ENCODE measurements at places on chromosomes 7 and 10.

- no peak for DNase-seq
These were observed 237.5 kb upstream of the TCF7L2 start for GRCh38 chr10:112712536-112712935.

DNA sequence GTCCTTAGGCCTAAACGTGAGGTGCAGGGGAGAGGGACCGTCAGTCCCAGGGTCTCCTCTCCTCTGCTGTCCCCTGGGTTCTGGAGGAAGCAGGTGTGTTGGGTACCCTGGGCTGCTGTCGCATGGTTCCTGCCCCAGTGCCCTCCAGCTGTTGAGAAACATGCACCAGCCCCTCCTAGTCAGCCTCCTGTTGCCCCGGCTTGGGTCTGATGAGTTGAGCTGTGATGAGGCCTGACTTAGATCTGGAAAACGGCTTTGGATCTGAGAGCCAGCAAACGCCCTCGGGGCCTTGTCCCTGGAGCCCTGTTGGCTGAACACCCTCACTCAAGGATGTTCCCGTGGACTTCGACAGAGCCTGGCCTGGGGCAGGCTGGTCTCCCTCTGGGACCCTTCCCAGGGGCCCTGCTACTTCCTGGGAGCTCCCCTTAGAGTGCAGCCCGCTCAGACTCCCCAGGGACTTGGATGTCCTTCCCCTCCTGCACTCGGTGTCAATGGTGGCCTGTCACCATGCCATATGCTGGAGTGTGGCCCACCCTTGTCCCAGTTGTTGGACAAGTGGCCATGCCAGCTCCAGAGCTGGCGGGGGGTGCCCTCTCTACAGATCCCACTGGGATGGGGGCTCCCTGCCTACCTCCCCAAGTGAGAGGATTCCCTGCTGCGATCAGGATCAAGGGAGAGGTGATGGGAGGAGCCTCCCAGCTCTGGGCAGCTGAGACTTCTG, 12.3 kb downstream of the ZNF316 start:
- DNase-seq = no peak

- no peak for DNase-seq
These were observed 43.5 kb downstream of the MCU start for GRCh38 chr10:72735288-72735936.

- no peak for DNase-seq
These were observed 48.6 kb downstream of the MALSU1 start for GRCh38 chr7:23347682-23348180.

DNA sequence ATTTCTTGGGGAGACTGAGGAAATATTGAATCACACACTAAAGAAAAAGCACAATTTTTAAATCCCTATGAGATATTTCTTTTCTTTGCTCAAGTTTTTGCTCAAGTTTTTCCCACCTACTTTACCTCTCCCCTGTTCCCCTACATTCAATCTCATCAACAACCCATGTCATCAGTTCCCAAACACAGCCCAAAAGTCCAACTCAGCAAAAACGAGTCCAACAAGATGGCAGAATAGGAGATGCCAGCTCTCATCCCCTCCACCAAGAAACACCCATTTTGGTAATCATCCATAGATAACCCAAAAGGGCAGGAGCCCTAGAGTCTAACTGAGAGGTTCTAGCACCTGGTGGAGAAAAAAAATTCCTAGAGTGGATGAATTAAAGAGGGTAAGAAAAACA, 152.5 kb upstream of the GHITM start:
- DNase-seq = no peak

GRCh38 chr7:84176716-84177115, 17.9 kb downstream of the SEMA3A start:
- no peak for DNase-seq

DNA sequence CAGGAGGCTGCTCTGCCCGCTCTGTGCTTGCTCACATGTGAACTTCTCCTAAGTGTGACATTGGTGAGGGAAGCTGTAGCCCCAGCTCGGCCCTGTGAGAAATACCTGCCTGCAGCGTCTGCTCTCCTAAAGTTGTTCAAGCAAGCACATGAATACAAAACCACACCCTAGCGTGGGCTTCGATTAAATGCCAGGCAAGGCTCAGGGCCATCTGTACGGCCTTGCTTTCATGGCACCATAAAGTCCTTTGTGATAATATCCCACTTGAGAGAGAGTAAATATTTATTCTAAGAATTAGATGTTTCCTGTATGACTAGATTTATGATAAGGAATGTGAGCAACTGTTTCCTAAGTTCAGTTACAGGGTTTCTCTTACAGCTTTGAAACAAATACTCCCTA, 262.8 kb upstream of the KLF14 start:
- DNase-seq = peak; percentile 2

- no peak for DNase-seq
These were observed 3.2 kb downstream of the INSIG1 start for GRCh38 chr7:155300641-155301452.

GRCh38 chr7:88546808-88547207, 212.7 kb upstream of the ZNF804B start:
- no peak for DNase-seq

- no peak for DNase-seq
These were observed 135.9 kb upstream of the PPP2R2D start for GRCh38 chr10:131764929-131765328.

DNA sequence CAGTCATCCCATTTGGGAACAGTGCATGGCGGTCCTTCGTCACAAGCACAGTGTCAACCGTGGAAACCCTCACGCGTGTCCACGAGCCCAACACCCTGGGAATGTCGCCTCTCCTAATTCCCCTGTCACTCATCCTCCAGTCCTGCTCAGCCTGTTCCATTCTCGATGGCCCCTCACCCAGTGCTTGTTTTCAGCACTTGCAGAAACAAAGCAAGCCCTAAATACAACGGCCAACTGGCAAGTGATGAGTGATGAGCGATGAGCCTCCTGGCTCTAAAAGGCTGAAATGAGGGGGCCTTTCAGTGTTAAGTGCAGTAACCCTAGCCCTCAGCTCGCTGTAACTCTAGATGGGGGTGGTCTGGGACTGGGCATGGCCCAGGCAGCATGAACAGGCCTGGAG, 22.6 kb downstream of the NKX2-3 start:
- no peak for DNase-seq

DNA sequence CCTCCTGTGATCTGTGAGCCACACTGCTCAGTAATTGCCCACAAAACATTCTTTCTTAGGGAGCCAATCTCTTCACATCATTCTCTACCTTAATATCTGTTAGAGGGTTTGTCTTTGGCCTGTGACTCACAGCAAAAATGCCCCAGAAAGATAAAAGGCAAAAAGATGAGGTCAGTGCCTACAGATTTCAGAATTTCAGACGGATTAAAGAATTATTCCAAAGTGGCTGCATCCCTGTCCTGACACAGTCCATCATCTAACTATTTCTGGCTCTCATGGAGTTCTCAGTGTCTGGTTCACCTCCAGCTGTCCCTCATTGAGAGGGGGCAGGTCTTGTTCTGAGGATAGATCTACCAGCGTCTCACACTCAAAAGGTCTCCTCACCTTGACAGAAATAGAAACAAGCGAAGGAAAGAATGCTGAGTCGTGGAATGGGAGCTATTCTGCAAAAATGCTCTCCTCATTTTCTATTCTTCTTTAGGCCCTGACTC, 138.5 kb upstream of the AOAH start:
- peak; percentile 12 for DNase-seq

GRCh38 chr7:149880638-149881311, 7.0 kb downstream of the ATP6V0E2 start:
- DNase-seq = no peak

DNA sequence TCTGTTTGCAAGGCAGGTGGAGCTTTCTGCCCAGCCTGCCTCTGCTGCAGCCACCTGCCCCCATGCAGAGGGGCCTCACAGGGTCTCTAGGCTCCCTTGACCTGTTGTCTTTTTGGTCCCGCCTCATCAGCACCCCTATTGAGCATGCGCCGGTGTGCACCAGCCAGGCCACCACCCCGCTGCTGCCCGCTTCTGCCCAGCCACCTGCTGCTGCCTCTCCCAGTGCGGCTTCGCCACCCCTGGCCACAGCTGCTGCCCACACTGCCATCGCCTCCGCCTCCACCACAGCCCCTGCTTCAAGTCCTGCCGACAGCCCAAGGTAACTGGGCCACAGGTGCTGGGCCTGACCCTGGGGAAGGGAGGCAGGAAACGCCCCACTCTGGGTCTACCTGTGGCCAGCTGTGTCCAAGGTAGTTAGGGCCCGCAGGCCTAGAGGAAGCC, 38.1 kb downstream of the LDB3 start:
- DNase-seq = no peak

DNA sequence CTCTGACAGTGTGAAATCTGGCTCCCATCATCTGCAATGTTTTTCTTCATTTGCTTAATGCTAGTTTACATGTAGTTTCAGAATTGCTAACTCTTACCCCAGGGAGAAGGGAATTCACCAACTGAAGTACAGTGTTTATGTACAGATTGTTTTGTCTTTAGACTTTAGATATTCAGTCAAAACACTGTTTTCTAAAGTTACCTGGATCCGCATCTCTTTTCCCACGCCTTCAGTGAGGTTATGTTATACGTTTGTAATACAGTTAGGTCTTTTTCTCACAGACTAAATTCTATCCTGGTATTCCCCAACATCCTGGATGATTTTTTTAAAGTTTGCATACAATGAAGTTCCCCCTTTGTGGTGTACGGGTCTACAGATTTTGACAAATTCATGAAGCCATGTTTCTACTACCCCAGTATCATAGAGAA, 3.2 kb upstream of the LYZL1 start:
- DNase-seq = no peak

DNA sequence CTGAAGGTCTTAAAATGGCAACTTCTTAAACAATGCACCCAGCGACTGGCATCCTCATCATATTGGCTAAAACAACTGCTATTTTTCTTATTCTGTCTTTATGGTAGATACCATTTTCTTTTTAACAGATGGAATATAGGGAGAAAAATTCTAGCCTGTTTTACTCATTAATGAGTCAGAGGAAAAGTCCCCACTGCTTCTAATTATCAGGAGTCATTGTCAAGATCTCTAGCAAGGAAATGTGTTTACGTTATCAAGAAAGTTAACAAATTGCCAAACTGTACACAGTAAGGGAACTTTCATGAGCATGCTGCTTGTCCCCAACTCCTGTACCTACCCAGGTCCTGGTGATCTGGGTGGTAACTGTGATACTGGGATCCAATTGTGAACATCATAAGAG, 117.7 kb upstream of the KIAA1217 start:
- DNase-seq = no peak

- DNase-seq = no peak
These were observed 107.1 kb upstream of the TMEM106B start for GRCh38 chr7:12103948-12104347.

GRCh38 chr10:92303096-92303495, 12.1 kb downstream of the MARCHF5 start:
- DNase-seq = no peak

- no peak for DNase-seq
These were observed 234.9 kb downstream of the HGF start for GRCh38 chr7:81534996-81535395.

DNA sequence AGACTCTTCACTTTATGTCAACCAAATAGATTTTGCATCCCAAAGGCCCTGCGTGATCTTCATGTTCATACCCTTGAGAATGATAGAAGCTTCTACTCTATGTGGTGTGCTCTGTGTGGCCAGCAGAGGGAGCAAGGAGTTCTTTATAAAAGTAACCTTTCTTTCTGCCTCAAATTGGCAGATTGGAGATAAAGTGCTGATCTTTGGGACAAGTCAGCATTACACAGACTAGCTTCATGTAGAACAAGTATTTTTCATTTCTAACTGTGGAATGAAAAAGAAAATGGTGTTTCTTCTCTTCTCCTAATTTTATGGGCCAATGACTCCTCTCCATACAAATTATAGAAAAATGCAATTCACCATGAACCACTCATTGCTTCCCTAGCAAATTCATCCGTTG, 1214.1 kb downstream of the SORCS1 start:
- DNase-seq = no peak

DNA sequence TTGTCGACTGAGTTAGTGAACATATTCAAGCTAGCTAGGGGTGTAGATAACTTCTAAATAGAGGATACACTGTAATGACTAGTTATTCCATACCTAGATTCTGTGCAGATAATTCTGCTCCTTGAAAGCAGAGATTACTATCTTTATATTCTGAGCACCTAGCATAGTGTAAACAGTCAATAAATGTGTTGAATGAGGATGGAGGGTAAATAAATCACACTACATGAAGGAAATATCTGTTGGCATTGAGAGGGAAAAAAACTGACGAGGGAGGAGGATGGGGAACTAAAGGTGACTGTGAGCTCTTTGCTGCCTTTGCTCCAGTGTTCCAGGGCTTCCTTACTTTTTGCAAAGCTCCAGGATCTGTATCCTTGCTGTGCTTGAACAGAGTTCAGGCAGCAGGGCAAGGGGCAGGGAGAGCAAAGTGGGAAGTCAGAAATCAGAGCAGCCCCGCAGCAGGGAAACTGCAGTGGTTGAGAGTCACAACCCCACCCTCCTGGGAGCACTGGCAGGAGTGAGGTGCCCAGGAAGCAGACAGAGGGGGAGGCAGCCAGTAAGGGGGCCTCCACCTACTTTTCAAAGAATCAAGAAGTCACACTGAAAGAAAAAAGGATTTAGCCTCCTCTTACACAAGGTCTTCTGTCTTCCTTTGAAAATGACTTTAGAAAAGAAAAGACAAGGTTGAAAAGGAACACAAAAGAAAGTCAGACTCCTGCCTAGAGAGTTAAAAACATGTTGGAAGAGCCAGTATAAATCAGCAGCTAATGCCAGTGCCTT, 71.8 kb upstream of the LRRN3 start:
- no peak for DNase-seq

GRCh38 chr10:74282151-74282847, 131.3 kb downstream of the ADK start:
- DNase-seq = no peak

- DNase-seq = no peak
These were observed 12.2 kb downstream of the PLAC9 start for GRCh38 chr10:80144696-80145131.

DNA sequence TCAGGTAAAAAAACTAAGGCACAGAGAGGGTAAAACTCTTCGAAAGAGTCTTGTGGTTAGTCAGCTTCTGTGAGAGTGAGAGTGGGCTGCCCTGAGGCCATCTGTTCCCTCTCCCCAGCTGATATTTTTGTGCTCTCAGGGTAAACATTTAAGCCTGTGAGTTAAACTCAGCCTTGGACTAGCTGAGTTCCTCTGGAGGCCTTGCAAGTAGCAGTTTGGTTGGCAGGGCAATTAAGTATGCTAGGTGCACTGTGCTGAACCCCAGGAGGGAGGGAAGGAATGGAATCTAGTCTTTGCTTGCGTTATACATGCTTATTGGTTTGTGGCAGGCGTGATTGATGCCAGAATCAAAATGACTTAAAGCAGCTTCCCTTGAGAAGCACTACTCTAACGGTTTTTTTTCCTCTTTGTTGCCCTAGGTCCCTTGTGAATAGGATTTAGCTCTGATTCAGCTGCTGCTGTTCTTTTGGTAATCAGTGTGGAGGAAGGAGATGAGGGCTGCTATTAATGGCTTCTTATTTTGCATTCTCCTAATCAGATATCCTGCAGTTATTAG, 140.2 kb downstream of the AUTS2 start:
- DNase-seq = no peak

DNA sequence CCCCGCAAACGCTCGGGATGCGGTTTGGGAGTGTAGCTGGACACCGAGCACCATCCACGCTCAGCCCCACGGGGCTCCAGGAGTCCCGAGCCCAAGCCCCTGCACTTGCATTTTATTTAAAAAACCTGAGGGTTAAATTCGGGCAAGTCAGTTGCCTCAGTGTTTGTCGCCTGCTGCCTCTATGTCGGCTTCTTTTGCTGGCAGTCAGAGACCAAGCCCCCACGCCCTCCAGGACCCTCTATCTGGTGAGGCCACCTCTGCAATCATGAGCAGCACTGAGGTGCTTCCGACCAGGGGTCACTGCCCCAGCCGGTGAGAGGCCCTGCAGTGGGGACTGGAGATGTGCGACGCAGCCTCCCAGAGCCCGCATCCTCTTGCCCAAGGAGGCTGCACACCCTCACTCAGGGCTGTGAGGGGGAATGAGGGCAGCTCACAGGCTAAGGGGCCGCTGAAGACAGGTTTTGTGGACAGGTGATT, 13.3 kb upstream of the ZNF273 start:
- DNase-seq = no peak
